ENCODE measurements at places on chromosomes 11 and 22.

GRCh38 chr22:46774980-46775849 is 12.8 kb downstream of the TBC1D22A start:
- DNase-seq = no peak

DNA sequence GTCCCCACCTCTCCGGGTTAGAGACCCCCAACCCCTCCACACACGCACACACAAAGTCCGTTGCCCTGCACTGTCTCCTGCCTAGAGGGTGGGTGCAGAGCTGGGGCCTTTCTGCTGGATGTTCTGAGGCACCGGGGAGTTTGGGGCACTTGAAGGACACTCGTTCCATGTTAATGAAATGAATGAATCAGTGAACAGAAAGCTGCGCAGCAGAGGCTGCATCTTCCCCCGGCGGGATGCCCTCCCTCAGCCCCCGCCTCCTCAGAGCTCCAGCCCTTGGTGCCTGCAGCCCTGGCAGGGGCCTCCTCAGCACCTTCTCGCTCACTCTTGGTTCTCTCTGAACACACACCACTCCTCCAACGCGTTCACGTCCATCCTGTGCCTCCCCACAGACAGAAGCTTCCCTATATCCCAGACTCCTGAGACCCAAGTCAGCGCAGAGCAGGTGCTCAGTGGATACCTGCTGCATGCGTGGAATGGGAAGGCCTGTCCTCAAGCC is 611.9 kb downstream of the TBC1D22A start:
- DNase-seq = no peak

- DNase-seq = peak; percentile 65
Measured at GRCh38 chr22:46614025-46614931, 5.9 kb upstream of the GRAMD4 start.

DNA sequence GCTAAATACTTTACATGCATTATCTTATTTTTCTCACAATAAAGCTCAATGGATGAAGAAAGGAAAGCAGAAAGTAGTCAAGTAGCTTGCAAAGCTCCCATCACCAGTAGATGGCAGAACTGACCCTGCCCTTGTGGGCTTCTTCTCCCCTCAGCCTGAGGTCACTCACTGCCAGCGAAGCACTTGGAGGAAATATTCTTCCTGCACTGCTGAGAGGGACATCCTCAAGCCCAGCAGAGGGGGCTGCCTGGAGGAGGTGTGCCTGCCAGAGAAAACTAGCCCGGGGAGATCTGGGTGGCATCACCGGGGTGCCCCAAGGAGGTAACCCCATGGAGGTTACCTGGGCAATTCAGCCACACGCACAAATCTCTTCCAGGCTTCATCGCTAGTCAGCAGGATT is 6.6 kb downstream of the APOL4 start:
- DNase-seq = no peak

DNA sequence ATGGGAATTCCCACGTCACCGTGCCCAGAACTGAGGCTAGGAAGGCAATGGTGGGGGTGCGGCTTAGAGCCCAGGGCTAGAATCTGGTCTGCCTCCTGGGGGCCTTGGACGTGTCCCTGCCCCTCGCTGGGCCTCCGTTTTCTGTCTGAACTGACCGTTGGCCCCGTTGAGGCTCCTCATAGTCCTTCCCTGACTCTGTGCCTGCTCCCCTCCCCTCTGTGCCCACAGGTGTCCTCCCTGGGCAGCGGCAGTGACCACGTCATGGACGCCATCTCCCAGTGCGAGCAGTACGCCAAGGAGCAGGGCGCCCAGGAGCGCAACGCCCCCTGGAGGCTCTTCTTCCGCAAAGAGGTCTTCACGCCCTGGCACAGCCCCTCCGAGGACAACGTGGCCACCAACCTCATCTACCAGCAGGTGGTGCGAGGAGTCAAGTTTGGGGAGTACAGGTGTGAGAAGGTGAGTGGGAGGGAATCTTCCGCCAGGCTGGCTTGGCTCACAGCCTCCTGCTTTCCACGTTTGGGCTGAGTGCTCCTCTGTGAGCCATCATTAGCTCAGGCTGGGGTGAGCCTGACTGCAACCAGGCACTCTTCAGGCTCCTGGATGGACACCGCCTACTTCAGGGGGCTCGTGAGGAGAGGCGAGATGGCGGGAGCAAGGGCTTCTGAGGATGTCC is 63.9 kb downstream of the MYO7A start:
- peak; percentile 9 for DNase-seq

GRCh38 chr11:82308979-82309378 is 424.7 kb downstream of the FAM181B start:
- DNase-seq = no peak

DNA sequence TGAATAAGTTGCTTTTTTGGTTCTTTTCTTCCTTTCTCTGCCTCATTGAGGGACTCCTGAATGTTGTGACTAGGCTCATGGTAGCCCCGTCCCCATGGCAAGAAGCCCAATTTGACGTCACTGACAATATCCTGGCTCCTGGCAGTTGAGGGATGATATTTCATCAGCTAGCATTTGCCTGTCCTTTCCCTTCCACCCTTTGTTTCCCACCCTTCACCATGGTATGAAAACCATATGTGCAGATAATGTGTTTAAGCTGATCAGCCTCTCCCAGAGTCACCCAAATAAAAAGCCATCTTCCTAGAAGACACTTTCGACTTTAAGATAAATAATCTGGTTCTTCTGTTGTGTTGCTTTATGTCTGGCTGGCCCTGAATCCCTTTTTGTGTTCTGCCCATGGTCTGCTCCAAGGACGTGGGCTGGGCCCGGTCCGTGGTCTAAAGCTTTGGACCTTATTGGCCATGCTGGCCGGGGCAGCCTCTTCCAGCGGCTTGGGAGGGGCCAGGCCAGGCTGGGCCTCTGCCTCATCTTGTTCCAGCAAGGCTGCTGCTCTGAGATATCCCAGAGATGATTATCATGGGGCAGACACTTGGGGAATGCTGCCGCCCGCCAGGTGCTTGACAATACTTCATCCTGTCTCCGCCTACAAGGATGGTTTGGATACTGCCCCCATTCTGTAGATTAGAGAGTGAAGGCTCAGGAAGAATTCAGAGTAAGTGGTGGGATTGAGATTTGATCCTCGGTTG is 5.1 kb downstream of the TSPAN18 start:
- no peak for DNase-seq

DNA sequence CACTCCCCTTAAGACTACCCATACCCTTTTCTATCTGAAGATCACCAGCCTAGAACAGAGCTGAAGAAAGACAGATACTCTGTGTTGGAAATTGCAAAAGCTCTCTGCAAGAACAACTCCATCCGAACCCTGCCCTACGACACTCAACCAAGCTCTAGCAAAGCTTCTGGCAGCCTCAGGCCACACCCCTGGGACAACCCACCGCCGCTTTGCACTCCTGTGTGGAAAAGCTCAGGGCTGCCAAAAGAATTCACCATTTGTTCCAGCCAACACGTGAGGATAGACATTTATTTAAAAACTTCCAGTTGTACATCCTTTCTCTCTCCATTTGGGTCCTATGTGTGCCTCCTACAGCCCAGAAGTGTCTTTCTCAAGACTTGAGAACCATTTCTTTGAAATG is 62.4 kb upstream of the CD5 start:
- no peak for DNase-seq

DNA sequence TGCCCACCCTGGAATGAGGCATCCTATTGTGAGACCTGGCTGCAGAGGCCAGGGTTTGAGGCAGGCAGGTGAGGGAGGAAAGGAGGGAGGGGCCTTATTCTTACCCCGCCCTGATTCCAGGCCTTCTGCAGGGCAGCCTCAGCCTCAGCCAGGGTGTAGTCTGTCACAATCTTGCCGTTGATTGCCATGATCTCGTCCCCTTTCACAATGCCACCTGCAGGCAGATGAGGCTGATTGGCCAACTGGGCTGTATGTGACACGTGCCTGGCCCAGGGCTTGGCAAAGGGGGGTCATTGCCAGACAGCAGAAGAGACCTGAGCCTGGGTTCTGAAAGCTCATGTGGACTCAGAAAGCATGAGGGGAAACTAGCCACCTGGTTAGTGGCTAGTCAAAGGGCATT is 21.4 kb upstream of the ABCC8 start:
- no peak for DNase-seq

GRCh38 chr11:36165621-36166397 is 123.4 kb downstream of the COMMD9 start:
- DNase-seq = no peak

GRCh38 chr22:27482402-27482801 is 319.2 kb downstream of the MN1 start:
- DNase-seq = no peak

DNA sequence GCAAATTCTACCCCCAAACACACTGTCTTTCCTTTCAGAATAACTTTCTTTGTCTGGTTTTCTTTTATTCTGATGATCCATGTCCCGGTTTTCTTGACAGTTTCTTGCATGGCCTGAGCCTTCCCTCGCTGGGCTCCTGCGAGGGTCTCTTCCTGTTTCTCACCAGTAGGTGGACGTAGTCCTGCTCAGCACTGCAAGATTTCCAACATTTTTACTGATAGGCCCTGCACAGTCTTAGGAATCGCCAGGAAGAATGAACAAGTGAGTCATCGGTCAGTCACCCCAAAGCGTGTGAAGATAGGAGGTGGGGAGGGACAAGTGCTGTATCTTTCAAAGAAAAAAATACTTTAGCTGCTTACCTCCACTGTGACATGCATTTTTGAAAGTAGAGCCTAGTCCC is 16.9 kb upstream of the KIRREL3 start:
- DNase-seq = no peak

DNA sequence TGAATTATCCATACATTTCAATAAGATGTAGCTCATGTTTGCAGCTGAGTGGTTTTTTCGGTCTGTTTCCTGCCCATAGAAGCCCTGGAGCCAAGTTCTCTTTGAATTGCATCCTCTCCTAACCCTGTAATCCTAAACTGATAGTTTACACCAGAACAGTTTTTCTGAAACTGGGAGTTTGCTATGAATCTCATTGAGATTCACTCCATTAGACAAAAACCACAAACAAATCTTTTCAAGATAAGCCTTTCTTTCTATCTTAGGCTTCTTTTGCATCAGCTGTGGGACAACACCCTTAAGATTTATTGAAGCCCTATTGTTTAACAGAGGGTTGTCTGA is 324.8 kb downstream of the DYNC2H1 start:
- no peak for DNase-seq

DNA sequence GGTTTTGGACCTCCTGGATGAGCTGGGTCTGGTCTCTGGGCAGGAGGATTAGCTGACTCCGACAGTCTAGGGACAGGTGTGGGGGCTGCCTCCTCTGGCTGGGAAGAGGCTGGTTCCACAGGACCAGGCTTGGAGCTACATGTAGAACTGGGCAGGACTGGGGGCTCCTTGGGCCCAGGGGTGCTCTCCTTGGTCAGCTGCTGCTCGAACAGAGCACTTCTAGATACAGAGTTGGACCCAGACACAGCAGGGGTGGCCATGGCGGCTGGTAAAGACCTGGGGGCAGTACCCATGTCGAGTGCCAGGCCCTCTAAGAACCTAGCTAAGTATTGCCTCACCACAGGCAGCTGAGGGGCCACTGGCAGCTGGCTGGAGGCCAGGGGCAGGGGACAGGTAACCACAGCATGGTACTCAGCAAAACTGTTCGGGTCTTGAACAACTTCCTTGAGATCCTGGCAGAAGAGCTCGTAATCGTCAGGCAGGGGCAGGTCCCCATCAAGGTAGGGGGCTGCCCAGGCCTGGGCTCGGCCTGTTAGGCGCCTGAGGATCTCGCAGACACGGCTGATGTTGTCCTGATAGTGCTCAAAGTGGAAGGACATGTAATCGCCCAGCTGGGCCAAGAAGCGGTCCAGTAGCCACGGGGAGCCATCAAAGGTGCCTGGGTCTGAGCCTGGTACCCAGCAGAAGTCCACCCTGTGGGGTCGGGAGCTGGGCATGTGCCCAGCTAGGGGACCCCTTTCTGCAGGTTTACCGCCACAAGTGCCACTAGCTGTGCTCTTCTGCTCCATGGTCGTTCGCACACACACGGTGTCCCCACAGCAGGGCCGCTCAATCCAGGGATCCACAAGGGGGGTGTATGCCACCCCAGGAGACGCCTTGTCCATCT is 3.1 kb downstream of the GNB1L start:
- no peak for DNase-seq

DNA sequence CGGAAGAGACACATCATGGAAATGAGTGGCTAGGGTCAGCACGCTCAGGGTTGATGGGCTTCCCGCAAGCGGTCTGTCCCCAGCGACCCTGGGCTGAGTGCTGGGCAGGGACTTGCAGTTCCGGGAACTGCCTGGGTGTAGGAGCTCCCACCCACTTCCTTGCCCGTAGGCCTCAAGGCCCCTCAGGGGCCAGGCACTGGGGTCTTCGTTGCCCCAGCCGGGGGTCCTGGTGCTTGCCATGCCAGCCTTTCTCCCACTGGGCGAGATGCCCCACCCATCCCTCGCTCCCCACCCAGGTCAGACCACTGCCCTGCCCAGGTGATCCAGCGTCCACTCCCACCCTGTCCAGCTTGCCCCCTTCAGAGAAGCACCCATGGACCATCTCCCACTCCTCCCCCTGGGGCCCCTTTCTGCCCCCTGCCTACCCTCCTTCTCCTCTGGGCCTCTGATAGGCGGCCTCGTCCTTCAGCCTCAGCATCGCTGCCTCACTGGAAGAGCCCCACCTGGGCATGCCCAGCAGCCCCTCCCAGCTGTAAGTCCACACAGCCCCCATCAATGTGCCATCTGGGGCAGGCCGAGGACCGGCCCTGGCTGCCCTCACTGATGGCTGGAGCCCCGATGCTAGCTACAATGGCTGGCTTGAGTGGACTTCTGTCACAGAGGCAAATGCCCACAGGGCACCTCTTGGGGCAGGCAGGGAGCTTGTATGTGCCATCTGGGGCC is 17.8 kb upstream of the DGCR8 start:
- DNase-seq = no peak

DNA sequence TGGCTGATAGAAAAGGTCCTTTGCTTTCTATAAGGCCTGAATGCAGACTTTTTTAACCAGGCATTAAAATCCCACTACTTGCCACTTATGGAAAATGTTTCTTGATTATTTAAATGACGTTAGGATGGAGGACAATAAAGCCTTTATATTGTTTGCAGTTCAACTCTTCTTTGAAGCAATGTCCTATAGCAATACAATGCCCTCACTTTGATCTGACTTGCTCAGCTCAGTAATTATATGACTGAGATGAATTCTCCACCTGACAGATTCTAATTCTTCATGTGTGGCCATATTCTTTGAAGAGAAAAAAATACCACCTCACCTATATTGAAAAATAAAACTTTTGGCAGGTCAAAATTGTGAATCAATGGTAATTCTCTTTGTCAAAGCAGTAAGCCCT is 182.0 kb upstream of the MTMR2 start:
- DNase-seq = no peak

- no peak for DNase-seq
Measured at GRCh38 chr11:118918686-118919280, 6.9 kb downstream of the BCL9L start.

DNA sequence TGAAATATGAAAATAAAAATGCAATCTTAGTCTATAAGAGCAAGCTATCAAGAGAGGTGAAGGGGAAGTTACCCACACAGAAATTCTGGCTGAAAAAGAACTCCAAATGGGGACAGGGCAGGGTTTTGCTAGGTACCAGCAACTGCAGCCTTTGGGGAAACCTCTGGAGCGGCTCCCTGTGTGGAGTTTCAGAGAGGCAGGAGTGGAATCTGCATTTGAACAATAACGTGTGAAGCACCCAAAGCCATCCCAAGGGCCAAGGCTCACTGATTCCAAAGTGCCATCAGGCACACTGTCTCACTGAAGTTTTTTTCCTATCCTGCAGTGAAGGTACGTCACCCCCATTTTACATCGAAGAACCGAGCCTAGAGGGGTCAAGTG is 87.8 kb downstream of the KCNC1 start:
- DNase-seq = no peak

All from activated T-helper 1 cell treated with Interleukin-2 at 50 U/mL for 16 hours (primary cell).